ENCODE measurements at places on chromosomes 6 and 20.

DNA sequence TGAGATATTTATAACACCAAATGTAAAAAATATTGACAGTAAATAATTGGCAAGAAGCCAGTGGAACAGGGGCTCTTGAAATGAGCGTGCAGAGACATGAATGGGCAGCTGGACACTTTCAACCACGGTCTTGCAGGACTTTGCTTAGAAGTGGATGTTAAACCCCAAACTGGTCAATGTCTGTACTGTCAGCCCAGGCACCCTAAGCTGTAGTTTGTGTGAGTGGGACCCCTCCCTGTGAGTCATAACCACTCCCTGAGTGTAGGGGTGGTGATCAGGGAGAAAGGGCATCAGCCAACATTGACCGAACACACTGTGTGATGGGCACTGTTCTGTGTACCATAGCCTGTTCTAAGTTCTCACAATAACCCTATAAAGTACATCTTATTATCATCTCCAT lies 108.6 kb downstream of the FIG4 start:
- DNase-seq = no peak
- peaks cover 35% of the 10 kb centered on the region for H3K36me3 ChIP-seq
- H3K4me3 ChIP-seq = no peak overlapping the region
- H3K4me1 ChIP-seq = no peaks in the 10 kb centered on the region

DNA sequence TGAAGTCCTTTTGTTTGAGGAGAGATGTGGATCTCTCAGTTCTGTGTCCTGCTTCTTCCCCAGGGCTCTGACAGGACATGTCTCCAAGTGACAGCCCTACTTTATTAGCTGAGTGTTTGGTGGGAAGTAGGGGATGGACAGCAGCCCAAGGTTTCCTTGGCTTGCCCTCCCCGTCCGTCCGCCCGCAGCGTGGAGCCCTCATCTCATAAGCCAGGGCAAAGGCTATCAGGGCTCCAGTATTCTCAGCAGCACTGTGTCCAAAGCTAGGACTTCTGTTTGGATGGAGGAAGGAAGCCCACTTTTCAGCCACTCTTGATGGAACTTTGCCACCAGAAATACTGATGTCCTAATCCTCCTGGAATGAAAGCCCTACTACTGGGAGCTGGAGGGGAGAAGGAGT lies 13.6 kb downstream of the CDC5L start:
- no peak for DNase-seq
- no peak overlapping the region for H3K27ac ChIP-seq

GRCh38 chr6:44311767-44312166 lies 1.4 kb downstream of the AARS2 start:
- DNase-seq = no peak
- H3K4me3 ChIP-seq = no peak overlapping the region
- H3K36me3 ChIP-seq = peaks cover 51% of the 10 kb centered on the region
- H3K27ac ChIP-seq = no peak overlapping the region
- H3K27me3 ChIP-seq = no peaks in the 10 kb centered on the region

GRCh38 chr20:64068386-64069208 lies 5.6 kb downstream of the TCEA2 start:
- no peak overlapping the region for H3K4me3 ChIP-seq
- H3K27ac ChIP-seq = no peak overlapping the region
- no peak for DNase-seq

DNA sequence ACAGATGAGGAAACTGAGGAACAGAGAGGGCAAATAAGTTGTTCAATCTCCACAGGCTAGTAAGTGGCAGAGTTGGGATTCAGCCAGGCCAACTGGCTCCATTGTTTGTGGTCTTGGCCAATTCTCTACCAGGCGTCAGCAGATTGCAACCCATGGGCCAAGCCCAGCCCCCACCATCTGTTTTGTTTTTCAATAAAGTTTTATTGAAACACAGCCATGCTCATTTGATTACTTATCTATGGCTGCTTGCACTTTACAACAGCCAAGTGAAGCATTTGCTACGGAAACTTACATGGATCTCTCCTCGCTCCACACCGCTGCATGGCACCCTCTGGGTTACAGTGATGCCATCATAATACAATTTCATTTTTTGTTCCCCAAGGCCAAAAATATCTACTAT lies 90.8 kb downstream of the ZNF217 start:
- H3K27ac ChIP-seq = no peak overlapping the region
- H3K4me1 ChIP-seq = no peaks in the 10 kb centered on the region
- no peaks in the 10 kb centered on the region for H3K36me3 ChIP-seq

GRCh38 chr20:37948956-37949355 lies 46.0 kb downstream of the VSTM2L start:
- no peaks in the 10 kb centered on the region for H3K27me3 ChIP-seq
- H3K4me1 ChIP-seq = no peaks in the 10 kb centered on the region
- no peak overlapping the region for H3K27ac ChIP-seq
- H3K36me3 ChIP-seq = no peaks in the 10 kb centered on the region

- no peak for DNase-seq
- no peak overlapping the region for H3K27ac ChIP-seq
- no peak overlapping the region for H3K4me3 ChIP-seq
- no peaks in the 10 kb centered on the region for H3K36me3 ChIP-seq
- no peaks in the 10 kb centered on the region for H3K4me1 ChIP-seq
- H3K27me3 ChIP-seq = peaks cover 18% of the 10 kb centered on the region
Measured at GRCh38 chr20:32036716-32037485, 15.1 kb upstream of the HCK start.

- H3K27ac ChIP-seq = peak overlapping the region; percentile 36
- peaks cover 11% of the 10 kb centered on the region for H3K4me1 ChIP-seq
- H3K27me3 ChIP-seq = no peaks in the 10 kb centered on the region
- DNase-seq = no peak
- no peaks in the 10 kb centered on the region for H3K36me3 ChIP-seq
Measured at GRCh38 chr6:111774346-111774703, 98.9 kb downstream of the FYN start.

- H3K4me1 ChIP-seq = peaks cover 15% of the 10 kb centered on the region
- H3K27ac ChIP-seq = no peak within 1 kb of the TSS
- peak within 1 kb of the TSS; percentile 41 for H3K4me3 ChIP-seq
- peaks cover 53% of the 10 kb centered on the region for H3K27me3 ChIP-seq
- H3K36me3 ChIP-seq = no peaks in the 10 kb centered on the region
Measured at GRCh38 chr20:43666376-43667328, at the start of gene MYBL2. MYBL2 (plus strand) TSS chr20:43667114; CDS start chr20:43667284, 170 bp downstream.

DNA sequence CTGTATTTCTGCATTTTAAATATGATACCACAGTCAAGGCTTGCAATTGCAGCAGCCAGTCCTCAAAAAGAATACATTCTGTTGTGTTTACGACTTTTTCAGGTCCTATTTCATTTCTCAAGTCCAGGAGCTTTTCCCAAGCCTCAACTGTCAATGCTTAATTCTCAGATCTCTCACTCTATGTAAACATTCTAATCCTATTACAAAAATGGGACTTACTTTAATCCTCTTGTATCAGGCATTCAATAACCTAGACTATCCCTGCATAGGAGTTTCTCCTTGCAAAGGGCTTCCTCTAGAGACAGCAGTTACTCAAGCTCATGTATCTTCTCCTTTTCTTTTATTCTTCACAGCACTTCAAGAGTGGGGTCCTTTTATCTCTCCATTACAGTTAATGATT lies 1293.0 kb downstream of the GRIK2 start:
- no peak overlapping the region for H3K4me3 ChIP-seq
- H3K4me1 ChIP-seq = no peaks in the 10 kb centered on the region
- H3K27me3 ChIP-seq = no peaks in the 10 kb centered on the region
- H3K36me3 ChIP-seq = no peaks in the 10 kb centered on the region
- H3K27ac ChIP-seq = no peak overlapping the region
- DNase-seq = no peak

DNA sequence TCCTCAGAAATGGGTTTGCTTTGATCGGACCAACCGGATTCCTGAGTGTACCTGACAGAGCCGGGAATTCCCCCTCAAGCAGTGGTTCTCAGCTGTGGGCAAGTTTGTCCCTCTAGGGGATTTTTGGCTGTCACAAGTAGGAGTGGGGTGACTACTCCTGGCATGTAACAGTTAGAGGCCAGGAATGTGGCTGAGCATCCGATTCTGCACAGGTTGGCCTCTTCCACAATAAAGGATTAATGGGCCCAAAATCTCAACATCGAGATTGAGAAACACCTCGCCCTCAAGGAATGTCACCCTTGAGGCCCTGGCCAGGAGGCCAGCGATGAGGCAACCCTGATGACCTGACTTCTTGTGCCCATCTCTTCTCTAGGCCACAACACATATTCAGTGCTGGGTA lies 7.9 kb downstream of the AGPAT4 start:
- DNase-seq = no peak
- no peak overlapping the region for H3K4me3 ChIP-seq
- no peak overlapping the region for H3K27ac ChIP-seq
- peaks cover 17% of the 10 kb centered on the region for H3K36me3 ChIP-seq
- H3K4me1 ChIP-seq = no peaks in the 10 kb centered on the region

DNA sequence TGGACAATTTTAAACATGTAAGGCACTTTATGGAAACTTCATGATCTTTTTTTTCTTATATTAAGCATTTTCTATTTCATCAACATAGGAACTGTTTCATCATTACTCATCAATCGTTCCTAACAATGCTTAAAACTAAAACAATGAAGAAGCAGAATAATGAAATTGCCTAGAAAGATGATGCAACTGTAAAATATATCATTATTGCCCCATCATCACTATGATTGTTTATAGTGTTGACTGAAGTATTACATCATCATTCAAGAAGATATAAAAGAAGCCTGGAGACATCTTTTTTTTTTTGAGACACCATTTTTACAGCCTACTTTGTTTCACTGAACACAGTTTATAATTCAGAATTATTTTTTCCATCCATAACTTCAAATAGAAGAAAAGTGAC lies 147.2 kb downstream of the TRDN start:
- no peaks in the 10 kb centered on the region for H3K4me1 ChIP-seq
- no peak overlapping the region for H3K4me3 ChIP-seq
- DNase-seq = no peak
- no peaks in the 10 kb centered on the region for H3K36me3 ChIP-seq
- no peaks in the 10 kb centered on the region for H3K27me3 ChIP-seq
- no peak overlapping the region for H3K27ac ChIP-seq
